Left renal pelvis (tissue), 4 donors: ENCODE measurements at places on chromosomes 3 and 15.

GRCh38 chr3:88267441-88267840, 117.7 kb downstream of the C3orf38 start:
- no peak for DNase-seq

DNA sequence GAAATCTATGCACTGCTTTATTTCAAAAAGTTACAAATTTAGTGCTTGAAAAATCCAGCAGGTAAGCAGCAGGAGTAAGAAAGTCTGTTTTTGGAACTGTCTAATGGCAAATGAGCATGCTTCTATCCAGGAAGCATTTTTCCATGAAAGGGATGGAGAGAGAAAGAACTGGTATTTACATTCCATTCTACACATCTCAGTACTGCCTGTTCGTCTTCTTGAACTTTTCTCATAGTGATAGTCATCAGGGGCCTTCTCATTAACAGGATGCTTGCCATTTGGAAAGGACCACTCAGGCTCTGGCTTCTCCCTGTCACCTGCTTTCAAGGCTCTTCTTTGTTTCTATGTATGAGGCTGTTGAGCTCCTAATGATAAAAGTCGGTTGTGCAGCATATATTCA, 267.3 kb upstream of the IL12A start:
- no peak for DNase-seq

DNA sequence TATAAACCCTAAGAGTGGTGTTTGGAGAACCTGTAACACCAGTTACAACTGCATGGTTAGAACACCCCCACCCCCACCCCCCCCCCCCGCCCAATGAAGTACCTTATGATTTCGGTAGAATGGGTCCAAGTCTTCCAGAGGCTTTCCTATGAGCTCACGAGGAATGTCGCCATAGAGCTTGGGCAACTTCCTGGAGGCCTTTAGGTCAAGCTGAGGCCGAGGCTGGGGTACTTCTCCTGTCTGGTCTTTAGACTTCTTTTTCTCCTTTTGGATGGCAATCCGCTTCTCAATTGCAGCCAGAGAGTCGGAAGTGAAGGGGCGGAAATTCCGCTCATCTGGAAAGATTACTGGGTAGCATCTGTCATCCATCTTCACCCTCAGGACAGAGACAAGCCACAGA, 101.8 kb downstream of the SCN11A start:
- no peak for DNase-seq

GRCh38 chr3:142975316-142975995, 12.0 kb upstream of the PAQR9 start:
- no peak for DNase-seq

DNA sequence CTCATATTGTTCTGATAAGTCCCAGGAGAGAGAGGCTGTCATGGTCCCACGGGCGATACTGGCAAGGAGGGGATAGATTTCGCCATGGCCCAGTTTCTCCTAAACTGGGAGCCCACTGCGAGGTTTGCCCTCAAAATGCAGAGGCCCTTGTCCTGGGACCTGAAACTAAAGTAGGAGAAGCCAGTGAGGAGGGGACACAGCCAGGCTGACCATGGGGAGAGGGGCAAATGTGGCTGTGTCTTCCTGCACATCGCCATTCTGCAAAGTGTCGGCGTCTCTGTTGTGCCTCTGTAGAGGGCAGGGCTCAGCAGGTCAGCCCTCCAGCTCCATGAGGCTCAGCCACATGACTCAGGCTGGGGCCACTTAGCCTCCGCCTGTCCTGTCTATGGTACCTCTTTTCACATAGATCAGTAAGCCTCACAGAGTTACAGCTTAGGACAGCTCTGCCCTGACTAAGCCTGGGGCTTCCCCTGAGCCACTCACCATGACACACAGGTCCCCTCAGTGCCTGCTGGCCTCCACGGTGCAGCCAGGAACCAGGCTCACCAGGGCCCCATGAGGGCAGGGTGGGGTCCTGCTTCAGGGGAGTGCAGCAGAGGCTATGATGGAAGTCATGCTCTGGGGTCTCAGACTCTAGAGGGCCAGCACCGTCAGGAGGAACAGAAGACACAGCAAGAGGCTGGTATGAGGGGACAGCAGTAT, 28.6 kb upstream of the PLXNA1 start:
- no peak for DNase-seq

GRCh38 chr15:100651253-100651652, 48.9 kb downstream of the ASB7 start:
- DNase-seq: no peak

DNA sequence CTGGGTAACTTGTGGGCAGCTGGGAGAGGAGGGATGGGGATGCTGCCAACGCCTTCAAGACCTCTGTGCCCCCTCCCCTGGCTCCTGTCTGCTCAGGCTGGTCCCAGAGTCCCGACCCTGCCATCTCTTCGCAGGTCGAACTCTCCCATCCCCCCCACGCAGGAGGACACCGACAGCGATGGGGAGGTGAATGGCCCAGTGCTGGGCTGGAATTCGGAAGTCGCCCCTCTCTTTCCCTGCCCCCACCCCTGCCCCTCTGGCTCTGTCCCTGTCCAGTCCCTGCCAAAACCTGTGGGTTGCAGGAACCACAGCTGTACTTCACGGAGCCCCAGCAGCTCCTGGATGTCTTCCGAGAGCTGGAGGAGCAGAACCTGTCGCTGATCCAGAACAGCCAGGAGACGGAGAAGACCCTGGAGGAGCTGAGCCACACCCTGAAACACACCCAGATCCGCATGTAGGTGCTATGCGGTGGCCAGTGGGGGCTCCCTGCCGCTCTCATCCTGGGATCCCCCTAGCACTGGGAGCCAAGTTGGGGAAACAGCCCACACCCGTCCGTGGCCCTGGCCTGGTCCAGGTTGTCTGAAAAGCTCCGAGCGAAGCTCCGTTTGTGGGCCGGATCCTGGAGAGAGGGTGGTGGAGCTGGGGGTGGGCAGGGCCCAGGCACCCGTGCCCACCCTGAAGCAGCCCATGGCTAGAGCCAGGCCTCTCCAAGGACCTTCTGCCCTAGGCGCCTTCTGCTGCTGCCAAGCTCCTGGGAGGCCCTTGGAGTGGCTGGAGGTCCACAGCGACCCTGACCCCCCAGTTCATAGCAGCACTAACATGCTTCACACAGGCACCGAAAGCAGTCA, 28.7 kb downstream of the CFAP100 start:
- no peak for DNase-seq

- DNase-seq: no peak
Measured at GRCh38 chr3:181998828-181999227, 287.1 kb downstream of the SOX2 start.

- no peak for DNase-seq
Measured at GRCh38 chr3:10561946-10562560, 56.7 kb upstream of the ATP2B2 start.

DNA sequence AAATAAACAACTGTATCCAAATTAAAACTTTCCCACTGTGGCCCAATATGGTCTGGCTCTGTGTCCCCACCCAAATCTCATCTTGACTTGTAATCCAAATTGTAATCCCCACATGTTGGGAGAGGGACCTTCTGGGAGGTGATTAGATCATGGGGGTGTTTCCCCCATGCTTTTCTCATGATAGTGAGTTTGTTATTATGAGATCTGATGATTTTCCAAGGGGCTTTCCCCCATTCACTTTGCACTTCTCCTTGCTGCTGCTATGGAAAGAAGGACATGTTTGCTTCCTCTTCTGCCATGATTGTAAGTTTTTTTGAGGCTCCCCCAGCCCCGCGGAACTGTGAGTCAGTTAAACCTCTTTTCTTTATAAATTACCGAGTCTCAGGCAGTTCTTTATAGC, 55.0 kb downstream of the MINDY4B start:
- DNase-seq: no peak

DNA sequence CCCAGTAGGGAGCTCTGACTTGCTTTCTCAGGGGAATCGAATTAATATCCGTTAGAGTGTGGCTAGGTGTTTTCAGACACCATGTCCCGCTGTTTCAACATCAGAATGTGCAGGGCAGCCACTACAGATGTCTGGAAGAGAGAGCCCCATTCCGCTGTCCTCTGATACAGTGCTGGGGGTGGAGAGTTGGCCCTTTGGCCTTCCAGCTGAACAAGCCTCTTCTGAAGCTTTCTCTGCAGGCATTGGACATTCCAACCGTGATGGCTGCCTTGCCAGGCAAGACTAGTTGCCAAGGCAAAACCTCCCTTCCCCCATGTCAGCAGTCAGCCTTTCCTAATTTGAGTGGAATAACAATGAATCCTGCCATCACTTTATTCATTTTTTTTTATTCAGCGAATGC, 1.5 kb downstream of the FAH start:
- no peak for DNase-seq

GRCh38 chr3:178948546-178948945, 123.1 kb downstream of the ZMAT3 start:
- no peak for DNase-seq

- DNase-seq: no peak
Measured at GRCh38 chr3:71066849-71067261, 516.7 kb downstream of the FOXP1 start.

GRCh38 chr3:70973558-70973957, 610.0 kb downstream of the FOXP1 start:
- DNase-seq: no peak

GRCh38 chr3:29754346-29754745, 473.5 kb downstream of the RBMS3 start:
- DNase-seq: no peak
